Activated naive CD4-positive, alpha-beta T cell treated with anti-CD3 and anti-CD28 coated beads, Interleukin-2, amount 50 U/mL, for 16 hours (primary cell): ENCODE measurements at places on chromosomes 6 and 20.

- DNase-seq: no peak
These were observed 140.1 kb downstream of the REV3L start for GRCh38 chr6:111342913-111343312.

GRCh38 chr6:146305092-146305491 lies 238.5 kb upstream of the RAB32 start:
- DNase-seq: no peak

- DNase-seq: no peak
These were observed 987.3 kb downstream of the PHF3 start for GRCh38 chr6:64622944-64623343.

GRCh38 chr6:42427871-42428270 lies 23.9 kb downstream of the TRERF1 start:
- no peak for DNase-seq

DNA sequence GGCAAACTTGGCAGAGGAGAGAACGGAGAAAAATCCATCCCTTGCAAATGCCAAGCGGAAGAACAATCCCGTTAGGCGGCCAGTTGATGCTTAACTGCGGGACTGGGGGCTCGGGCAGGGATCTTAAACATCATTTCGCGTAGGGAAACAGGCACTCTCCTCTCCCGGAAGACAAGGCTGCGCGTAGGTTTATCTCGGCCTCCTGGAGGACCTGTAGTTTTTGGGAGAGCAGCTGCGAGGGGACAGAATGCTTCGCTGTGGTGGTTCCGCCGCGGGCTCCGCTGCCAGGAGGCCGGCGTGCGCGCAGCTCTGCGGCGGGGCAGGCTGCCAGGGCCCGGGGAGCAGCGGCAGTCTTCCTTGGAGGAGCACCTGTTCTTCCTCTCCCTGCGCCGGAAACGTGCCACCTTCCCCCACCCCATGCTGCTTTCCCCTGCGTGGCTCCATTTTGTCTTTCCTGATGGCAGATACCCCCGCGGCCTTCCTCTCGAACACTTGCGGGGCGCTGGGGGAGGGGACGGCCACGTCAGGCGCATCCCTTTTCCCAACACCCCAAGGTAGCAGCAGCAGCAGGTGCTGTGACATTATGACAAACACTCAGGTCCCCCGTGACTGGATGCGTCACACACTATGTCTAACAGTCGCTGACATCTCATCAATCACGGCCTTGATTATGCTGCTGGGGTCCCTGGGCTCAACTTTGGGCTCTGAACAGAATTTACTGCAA lies 230.7 kb upstream of the BTBD3 start:
- DNase-seq: no peak

DNA sequence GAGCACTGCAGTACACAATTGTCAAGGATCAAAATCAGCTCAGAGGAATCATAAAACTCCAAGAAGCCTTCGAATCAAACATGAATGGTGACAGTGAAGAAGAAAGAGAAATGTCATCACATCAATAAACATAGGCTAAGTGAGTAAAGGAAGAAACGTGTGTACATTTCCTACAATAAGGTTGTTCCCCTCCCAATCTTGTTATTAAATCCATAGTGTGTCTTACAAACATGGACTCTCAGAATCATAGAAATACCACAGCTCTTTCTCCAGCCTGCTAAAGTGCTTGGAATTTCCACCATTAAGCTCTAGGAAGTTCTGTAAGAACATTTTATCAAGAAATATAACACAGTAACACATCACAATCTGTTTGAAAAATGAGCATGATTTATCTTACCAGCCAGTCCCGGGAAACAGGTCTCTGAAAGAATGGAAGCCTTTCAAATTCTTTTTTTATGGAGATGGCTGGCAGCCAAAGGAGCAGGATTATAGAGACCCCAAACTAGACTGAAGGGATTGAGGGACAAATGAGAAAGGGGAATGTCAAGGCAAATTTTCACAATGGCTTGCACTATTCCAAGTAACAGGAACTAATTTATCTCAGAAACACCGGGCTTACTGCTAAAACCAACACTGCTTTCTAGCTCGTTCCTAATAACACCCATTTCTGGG lies 4.5 kb upstream of the TNFAIP3 start:
- DNase-seq: no peak

GRCh38 chr6:63589952-63590411 lies 17.7 kb downstream of the LOC128125822 start:
- no peak for DNase-seq

DNA sequence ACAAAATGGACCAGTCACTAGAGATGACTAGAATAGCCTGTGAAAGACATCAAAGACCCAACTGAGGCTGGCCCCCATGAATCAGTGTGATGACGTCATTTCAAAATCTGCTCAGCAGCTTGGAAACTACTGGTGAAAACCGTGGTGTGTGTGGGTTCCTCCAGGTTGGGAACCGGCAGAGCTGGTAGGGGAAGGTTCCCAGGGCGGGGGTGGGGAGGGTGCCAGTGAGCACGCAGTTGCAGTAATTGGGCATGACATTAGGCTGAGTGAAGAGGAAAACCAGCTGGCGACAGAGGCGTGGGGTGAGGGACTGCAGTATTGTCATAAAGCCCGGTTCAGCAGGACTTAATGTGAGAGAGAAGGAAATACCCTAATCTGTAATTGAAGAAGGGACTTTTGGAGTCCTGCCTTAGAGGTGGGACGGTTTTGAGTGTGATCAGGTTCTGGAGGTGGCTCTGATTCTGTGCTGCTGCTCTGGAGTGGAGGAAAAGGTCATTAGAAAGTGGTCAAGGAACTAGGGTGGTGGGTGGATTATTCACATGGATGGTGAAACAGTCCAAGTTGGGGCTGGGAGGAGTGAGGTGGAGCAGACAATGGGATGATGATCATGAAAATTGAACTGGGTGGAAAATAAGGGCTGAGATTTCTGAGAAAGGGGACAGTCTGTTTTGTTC lies 52.0 kb upstream of the MTHFD1L start:
- no peak for DNase-seq

DNA sequence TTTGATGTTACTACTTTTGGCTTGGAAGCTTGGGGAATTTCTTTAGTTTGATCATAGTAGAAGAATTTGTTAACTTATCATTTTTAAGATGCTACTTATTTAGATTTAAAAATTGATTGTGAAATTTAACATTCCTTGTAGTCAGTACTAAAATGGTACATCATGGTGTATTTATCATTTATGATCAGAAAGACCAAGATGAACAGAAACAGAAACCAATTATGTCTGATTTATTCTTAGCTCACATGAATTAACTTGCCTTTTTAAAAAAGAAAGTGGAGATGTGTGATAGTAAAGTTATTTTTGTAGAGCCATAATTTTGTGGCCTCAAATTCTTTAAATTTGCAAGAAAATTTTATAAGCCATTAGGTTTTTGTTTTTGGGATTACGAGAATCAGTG lies 77.6 kb downstream of the LIN28B start:
- DNase-seq: no peak

DNA sequence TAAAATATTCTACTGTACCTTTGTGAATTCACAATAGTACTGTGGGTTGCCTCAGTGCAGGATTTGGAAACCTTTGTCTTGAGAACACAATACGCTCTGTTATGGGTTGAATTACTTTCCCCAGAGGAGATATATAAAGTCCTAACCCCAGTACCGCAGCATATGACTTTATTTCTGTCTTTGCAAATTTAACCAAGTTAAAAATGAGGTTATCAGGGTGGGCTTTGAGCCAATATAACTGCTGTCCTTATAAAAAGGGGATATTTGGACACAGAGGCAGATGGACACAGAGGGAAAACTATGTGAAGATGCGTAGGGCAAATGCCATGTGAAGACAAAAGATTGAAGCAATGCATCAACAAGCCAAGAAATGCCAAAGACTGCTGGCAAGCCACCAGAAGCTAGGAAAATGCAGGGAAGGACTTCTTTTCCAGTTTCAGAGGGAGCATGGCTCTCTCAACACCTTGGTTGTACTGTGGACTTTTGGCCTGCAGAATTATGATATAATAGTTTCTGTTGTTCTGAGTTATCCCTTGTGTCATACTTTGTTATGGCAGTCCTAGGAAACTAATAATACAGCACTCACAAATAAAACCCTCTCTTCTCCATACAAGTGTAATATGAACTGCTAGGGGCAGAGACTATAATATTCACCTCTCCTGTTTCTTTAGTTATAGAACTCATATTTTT lies 292.6 kb upstream of the SPTLC3 start:
- DNase-seq: no peak

DNA sequence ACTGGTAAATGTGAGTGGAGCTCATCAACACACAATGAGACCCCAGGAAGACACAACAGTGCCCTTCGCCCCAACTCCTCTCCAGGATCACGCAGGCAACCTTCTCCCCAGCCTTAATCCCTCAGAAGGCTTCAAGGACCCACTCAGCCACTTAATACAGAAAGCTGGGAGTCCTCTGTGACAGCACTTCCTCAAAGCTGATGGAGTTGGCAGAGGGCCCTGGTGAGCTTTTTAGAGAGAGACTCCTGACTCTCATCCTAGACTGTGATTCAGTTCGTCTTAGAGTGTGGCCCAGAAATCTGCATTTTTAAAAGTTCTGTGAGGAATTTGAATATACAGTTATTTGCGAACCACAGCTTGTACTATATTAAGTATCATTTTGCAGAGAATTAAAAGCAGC lies 187.7 kb downstream of the UST start:
- DNase-seq: no peak

DNA sequence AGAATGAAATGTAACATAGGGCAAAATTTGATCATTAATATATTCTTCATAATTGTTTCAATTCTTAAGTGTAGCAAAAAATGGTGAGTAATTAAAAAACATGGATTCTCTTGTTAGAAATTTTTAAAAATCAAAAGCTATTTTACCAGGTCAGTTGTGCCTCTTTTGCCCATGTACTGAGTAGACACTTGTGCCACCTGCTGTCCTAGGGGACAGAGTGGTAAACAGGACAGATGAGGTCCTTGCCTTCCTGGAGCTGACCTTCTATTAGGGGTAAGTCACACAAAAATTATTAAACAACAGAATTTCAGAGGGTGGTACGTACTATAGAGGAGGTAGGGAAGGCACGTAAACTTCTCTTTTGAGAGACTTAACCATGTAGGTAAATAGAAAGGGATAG lies 6.5 kb downstream of the RNF24 start:
- DNase-seq: no peak

- no peak for DNase-seq
These were observed 108.2 kb downstream of the UST start for GRCh38 chr6:148854992-148855391.

- no peak for DNase-seq
These were observed 912 bp upstream of the OR12D3 start for GRCh38 chr6:29376003-29376402.

DNA sequence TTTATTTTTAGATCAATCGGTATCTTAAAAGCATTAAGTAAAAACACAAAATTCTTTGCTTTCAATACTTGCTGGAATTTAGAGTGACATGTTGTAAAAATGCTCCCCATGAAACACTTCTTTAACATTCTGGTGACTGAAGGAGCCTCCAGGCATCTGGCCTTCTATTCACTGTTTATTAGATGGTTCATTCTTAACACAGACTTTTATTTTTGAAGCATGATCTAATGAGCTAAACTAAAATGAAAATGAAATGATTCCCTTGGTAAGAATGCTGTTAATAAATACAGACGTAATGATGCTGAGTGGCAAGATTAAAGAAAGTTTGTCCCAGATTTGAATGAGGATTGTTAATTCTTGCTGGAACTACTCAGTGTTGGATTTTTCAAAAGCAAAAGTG lies 698.4 kb downstream of the TENT5A start:
- DNase-seq: no peak

DNA sequence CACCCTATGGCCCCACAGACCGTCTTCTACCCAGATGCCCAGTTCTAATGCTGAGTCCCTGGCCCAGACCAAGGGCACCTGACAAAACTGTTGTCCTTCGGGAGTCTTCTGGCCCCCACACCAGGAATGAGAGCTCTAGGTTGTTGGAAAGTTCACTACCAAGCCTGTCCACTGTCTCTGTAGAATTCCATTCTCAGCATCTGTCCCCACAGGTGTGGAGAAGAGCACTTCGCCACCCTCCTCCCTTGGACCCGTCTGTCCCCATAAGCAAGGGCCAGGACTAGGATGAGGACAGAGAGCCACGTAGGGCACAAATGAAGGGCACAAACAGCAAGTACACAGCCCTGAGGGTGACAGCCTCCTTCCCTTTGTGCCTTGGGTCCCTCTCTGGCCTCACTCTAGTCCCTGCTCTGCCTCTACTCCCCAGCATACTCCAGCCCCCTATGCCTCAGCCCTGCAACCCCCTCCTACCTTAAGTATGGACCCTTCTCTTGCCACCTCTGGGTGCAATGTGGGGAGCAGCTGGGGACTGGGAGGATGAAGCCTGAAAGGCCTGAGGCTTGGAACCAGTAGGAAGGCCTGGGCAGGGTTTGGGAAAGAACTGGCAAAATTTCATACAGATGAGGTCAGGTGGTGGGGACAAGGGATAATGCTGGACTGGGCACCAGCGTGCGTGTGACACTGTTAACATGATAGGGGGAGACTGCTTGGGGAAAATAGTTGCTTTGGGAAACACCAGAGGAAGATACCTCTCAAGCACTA lies 4.3 kb downstream of the LZTS3 start:
- DNase-seq: no peak

- no peak for DNase-seq
These were observed 47.9 kb downstream of the CD2AP start for GRCh38 chr6:47525330-47526057.

- DNase-seq: no peak
These were observed 182.5 kb upstream of the TENT5A start for GRCh38 chr6:81934936-81935335.

DNA sequence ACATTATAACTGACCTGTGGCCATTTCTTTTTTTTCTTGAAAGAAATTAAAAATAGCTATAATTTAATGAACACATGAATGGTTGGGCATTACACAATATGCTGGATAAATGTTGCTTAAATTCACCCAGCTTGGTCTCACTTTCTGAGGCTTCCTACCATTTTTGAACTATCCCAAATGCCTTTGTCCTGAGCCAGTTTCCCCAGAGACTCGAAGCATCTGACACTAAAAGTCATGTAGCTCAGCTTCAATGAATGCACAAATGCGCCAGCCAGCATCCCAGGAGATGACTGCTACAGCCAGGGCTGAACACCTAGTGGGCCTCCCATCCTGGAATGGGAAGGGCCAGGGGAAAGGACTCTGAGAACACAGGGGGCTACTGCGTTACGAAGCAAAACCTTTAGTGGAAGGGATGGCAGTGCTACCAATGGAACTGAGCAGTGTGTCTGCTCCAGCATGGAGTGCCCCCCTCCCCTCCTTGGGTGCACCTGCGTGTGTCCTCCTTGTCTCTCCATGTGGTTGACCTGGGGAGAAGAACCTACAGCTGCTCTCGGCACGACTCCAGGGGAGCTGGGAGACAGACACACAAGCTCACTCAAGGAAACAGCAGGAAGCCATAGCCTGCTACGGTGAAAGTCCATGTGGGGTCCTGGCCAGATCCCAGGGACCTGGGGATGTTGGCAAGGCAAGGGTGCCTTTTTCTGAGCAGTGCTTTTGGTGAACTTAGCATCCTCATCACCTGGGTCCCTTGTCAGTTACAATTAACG lies 60.9 kb downstream of the IRF4 start:
- DNase-seq: no peak

DNA sequence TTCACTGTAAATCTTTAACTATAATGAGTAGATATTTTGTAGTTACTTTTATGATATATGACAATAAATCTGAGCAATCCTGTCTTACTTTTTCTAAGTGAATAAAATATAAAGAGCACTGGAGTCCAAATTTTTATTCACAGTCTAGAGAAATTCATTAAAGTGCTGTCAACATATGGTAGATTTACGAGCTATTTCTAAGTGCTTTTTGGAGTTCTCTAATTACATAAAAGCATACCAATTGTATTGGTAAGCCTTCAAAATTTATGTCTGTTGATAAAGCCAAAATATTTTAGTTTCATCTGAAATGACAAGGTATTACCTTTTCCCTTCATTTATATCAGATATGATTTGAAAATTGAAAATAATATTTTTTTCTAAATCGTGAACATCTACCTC lies 75.4 kb downstream of the MAN1A1 start:
- DNase-seq: no peak
